ENCODE measurements at places on chromosomes 5 and 9.

DNA sequence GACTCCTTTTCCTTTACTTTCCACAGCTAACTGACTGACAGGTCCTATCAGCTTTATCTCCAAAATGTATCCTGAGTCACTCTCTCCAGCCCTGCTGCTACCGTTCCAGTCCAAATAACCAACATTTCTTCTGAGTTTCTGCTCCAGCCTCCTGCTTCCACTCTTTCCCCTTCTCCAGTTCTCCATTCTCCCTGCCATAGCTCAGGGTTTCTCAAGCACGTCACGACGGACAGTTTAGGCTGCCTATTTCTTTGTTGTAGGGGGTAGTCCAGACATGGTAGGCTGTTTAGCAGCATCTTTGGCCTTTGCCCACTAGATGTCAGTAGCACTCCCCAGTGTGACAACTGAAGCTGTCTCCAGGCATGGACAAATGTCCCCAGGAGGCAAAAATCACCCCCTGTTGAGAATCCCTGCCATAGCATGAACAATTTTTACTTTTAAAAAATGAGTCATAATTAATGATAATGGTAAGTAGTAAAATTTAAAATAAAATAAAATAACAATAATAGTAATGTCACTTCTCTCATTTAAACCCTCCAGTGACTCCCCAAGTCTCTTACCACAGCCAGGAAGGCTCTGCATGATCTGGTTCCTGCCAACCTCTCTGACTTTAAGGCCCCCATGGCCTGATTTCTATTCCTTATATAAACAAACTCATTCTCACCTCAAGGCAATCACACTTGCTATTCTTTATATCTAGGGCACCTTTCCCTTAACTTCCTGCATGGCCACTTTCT, 105.4 kb upstream of the FER start:
- peak; percentile 53 for DNase-seq

GRCh38 chr5:39755986-39756385, 331.2 kb upstream of the DAB2 start:
- DNase-seq: no peak

DNA sequence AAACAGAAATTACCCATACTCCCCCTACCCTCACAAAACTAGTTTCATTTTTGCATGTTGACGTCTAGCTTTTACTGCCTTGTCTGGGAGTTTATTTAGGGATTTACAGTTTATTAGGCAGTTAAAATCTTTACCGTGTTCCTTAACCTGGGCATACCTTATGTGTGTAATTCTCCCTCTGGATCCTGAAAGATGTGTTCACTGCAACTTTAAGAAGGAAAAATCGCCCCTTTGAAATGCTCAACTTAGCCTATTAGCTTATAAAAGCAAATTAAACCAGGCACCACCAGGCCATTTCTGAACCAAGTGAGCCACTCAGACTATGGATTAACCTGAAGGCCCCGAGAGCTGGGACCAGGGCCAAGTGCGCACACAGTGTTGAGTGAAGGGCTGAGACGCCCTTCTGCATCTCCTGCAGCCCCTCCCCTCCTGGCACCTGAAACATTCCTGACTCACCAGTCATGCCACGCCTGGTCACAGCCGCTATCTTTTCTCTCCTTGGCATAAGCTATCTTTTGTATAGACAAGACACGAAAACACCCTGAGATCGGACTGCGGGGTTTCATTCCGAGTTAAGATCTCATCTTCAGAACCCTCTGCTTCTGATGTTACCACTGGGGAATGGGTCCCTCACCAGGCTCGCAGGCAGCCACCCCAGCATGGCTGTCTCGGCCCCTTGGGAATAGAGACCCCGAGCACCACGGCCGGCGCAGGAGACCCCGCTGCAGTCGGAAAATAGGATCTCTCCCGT, 111.9 kb downstream of the ROR2 start:
- DNase-seq: no peak

GRCh38 chr9:130498918-130499698, 54.3 kb downstream of the ASS1 start:
- no peak for DNase-seq

GRCh38 chr5:68804343-68804742, 289.5 kb upstream of the SLC30A5 start:
- DNase-seq: no peak

- DNase-seq: no peak
These were observed 25.1 kb upstream of the NOTCH1 start for GRCh38 chr9:136570916-136571315.

Measured in left renal pelvis (tissue), 4 donors.